ENCODE measurements at places on chromosomes 11 and 22.

- DNase-seq, result no peak
These were observed 1.2 kb upstream of the ASCL2 start for GRCh38 chr11:2271327-2272227.

- no peak for DNase-seq
These were observed 41.9 kb downstream of the SNX19 start for GRCh38 chr11:130874396-130874795.

- DNase-seq, result no peak
These were observed 997 bp downstream of the TST start for GRCh38 chr22:37018086-37018814.

DNA sequence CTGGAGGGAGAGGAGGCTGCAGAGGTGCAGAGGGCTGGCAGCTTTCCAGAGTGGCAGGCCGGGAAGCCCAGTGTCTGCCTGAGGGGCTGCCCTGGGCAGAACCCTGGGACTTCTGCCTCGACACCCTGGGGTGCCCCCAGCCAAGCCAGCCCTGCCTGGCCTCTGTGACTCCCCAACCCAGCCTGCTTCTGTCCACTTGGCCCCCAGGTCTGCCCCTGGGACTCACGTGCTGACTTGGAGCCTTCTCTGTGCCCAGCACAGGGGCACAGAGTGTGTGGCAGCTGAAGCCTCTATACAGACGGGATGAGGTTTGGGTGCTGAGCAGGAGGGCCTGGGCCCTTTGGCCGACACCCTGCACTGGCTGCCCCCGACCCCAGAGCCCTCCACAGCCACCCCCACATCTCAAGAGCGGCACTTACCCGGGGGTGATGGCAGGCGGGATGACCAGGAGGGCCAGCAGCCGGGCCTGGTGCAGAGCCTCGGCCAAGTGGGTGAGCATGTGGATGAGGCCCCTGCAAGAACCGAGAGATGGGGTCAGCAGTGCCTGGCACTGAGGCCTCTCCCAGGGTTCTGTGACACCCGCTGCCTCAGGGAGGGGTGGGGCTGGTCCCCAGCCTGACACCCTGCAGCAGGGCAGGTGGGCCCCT lies 17.5 kb downstream of the CHID1 start:
- DNase-seq, result no peak

- no peak for DNase-seq
These were observed 48.8 kb downstream of the NAT10 start for GRCh38 chr11:34154059-34154875.

- no peak for DNase-seq
These were observed 8.7 kb downstream of the SLC22A6 start for GRCh38 chr11:62976109-62976508.

DNA sequence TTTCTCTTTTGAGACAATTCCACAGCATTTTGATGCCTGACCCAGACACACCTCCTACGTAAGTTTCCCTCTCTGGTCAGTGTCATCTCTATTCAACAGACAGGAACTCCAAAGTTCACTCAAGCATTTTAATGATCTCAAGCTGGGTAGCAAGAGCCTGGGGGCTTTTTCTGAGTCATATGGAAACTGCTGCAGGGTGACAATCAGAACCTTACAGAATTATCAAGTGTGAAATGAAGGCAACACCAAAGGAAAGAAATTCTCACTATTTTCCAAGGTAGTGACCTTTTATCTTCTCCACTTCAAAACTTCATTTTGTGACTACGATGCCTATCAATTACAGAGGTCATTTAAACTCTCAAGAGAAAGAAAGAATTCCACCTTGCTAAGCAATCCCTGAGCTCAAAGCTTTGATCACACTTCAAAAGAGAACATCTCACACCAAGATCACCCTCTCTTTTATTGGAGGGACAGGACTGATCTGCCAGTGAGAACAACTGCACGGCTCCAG lies 229.0 kb upstream of the ZC3H12C start:
- DNase-seq, result no peak

GRCh38 chr11:94343495-94343894 lies 39.1 kb downstream of the IZUMO1R start:
- no peak for DNase-seq

GRCh38 chr11:355581-356458 lies 13.5 kb upstream of the B4GALNT4 start:
- peak; percentile 83 for DNase-seq

DNA sequence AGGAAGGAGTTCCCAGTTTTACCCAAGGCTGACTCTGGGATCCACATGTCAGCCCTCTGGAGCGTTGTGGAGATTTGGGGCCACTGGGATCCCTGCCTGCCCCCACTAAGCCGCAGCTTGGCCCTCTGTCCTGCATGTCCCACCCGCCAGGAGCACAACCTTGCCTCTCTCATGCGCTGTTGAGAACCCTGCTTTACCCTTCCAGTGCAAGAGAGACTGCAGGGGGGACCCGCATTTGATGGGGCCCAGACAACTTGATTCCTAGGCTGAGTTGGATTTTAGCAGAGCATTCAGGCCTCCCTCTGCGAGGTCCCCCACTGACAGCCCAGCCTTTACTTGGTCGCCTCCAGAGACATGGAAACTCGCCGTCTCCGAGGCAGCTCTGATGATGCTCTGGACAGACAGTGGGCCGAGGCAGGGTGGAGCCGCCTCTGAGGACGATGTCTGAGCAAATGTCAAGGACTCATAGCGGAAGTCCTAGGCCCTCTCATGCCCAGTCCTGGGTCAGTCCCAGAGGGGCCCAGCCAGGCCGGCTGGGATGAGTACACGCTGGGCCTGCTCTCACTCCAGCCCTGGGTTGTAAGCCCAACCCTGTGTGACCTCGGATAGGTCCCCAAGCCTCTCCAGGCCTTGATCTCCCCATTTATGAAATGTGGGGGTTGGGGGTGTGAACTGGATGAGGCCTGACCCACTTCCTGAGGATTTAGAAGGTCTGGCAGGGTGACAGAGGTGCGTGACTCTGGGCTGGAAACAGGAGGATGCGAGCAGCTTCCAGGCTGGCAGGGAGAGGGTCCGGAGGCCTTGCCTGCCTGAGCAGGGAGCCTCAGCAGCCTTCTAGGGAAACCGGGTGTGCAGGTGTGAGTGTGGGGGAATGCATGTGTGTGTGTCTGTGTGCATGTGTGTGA lies 630 bp downstream of the CD5 start:
- no peak for DNase-seq
